Suppressor macrophage treated with lipopolysaccharide for 4 hours (primary cell): ENCODE measurements at places on chromosomes 7 and 10.

DNA sequence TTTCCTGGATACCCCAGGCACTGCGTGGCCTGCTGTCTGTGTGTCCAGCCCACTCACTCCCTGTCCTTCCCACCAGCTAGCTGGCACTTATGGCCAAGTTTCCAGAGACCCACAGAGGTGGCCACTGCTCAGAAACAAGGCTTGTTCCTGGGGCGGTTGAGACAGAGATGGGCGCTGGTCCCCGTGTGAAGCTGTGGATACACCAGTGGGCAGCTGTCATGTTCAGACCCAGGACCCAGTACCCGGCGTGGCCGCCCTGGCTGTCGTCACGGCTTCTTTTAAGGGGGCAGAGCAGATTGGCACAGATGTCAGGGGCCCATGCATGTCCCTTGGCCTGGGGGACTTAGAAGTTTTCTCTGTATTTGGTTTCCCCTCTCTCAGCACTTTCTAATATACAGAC lies 36.3 kb downstream of the FOXL3 start:
- no peak for DNase-seq

DNA sequence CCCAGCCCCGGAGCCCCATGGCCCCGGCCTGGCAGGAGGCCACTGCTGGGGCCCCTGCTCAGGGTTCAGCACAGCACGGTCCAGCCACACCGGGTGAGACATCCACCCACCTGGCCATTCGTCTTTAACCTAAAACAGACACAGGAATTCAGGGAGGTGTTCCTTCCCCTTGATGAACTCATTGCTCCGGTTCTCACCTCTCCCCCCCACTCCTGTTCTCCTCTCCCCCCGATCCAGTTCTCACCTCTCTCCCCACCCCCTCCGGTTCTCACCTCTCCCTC lies 129.8 kb downstream of the DIP2C start:
- DNase-seq, result no peak

GRCh38 chr10:106992055-106992454 lies 172.5 kb downstream of the SORCS1 start:
- peak; percentile 69 for DNase-seq

DNA sequence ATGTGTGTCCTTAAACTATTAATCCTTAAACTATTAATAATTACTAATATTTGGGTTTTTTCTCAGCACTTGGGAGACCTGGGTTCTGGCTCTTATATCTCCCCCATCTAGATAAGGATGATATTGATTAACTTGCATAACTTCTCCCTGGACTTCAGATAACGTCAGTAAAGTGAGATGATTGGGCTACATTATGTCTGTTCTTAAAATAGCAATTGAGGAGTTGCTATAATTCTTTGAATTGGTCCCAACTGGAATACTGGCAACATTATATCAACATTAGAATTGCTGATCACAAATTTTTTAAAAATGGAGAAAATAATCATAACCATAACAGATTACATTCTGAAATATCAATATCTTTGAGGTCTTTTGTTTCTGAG lies 1.9 kb downstream of the APBB1IP start:
- no peak for DNase-seq

GRCh38 chr10:73601486-73601921 lies 10.4 kb upstream of the USP54 start:
- no peak for DNase-seq

- DNase-seq, result no peak
Measured at GRCh38 chr10:110481919-110482318, 15.8 kb upstream of the DUSP5 start.

DNA sequence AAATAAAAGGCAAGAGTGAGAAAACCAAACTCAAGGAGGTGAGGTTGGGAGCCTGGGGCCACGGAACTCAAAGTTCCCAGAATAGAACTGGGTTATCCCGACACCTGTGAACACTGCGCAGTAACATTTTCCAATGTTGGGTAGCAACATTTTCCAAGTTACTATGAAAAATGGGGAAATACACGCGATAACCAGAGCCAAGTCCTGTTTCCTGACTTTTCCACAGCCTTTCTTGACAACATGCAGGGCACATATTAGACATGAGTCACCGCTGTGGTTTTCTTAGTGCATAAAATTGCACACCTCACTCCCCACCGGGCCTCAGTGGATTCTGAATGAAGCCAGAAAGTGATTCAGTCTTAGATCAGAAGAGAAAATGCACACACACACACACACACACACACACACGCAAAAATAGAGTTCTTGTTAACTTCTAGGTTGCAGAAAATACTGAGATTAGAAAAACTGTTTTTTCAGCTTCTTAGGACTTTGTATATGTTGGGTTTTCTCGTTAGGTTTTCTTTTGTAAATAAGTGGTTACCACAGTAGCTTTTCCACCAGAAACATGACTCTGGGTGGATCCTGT lies 70.0 kb downstream of the CAMK1D start:
- peak; percentile 23 for DNase-seq

- no peak for DNase-seq
Measured at GRCh38 chr10:84374455-84374854, 46.1 kb downstream of the CCSER2 start.

- DNase-seq, result peak; percentile 51
Measured at GRCh38 chr10:101222683-101223273, 6.5 kb downstream of the LBX1 start.

- no peak for DNase-seq
Measured at GRCh38 chr10:1120801-1121211, 64.6 kb downstream of the WDR37 start.

DNA sequence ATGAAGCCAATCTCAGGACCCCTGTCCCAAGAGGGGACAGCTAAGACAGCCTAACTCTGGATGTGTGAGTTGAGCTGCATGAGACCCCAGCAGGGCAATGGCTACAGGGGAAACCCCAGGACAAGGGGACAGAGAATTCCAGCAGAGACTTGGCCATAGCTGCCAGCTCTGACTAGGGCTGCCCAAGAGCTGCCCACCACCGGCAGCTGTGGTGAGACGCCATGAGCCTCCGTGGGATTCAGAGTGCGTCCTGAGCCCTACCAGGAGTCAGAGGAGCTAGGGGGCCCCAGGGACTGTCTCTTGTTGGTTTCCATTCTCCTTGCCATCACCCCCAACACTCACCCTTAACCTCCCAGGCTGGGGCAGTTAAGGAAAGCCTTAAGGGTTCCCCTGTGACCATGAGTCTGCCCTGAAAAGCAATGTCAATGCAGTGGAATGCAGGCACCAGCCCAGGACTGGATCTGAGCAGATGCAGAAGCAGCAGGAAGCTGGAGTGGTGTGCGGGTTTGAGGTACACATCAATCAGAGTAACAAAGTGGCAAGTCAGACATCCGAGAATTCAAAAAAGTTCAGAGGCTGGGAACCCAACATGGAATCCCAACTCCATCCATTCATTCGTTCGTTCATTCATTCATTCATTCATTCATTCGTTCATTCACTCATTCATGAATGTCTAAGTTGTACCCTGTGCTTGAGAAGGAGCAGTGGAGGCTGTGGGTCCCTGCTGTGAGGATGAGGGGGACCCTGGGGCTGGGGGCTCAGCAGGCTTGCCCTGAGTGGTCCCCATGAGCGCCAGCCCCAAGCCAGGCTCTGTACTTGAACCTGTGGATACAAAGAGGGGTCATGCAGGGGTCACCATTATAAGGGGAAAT lies 52.9 kb downstream of the C10orf120 start:
- no peak for DNase-seq

- no peak for DNase-seq
Measured at GRCh38 chr7:101163279-101164070, 1.9 kb downstream of the VGF start.

DNA sequence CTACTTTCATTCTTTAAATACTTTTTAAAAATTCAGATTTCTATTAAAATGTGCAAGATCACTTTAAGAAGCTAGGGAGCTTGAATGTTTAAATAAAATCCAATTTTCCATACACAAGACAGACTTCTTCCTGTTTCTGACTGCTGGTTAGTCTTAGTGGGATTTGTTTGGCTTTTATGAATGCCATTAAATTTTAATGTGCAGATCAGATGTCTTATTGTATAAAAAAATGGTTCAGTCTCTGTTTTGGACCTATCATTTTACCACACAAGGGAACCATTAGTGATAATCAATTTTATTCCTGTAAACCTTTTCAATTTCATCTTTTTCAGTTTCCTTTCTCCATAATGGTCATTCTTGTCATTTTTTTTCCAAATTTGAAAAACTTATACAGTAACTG lies 63.2 kb downstream of the VCL start:
- DNase-seq, result no peak

GRCh38 chr10:18240185-18240882 lies 100.1 kb downstream of the CACNB2 start:
- peak; percentile 62 for DNase-seq

GRCh38 chr10:114489521-114490310 lies 85.4 kb upstream of the AFAP1L2 start:
- no peak for DNase-seq

DNA sequence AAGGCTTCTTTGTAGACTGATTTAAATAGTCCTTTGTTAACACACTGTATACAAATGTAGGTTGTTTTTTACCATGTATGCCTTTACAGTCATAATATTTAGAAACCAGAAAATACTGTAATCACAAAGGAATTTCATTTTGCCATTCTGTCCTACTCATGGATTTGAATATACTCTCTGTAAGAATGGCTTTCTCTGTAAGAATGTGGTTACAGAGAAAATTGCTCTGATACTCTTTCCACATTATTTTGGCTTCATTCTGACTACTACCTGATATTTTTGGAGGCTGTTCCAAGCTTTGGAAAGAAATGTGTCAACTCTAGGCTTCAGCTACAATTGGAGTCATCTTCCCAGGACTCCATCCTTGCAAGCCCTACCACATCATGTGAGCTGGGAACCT lies 23.5 kb downstream of the CH25H start:
- DNase-seq, result no peak

- no peak for DNase-seq
Measured at GRCh38 chr10:30456266-30456665, 22.3 kb downstream of the MAP3K8 start.

DNA sequence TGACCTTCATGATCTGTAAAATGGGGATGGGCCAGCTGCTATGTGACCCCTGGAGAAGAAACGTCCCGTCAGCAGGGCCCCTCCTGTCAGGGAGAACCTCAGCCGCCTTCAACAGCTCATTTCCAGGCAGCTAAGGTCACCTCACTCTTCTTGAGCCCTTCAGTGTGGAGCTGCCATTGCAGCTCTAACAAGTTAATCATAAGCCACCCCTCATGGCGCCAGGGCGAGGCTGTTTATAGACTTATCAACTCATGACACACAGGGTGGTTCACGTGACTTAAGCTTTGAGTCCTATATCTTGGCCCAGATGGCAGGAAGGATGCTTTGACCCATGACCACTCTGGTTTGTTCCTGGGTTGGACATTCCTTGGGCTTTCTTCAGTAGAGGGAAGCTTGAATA lies 315.1 kb downstream of the TNS3 start:
- no peak for DNase-seq

- no peak for DNase-seq
Measured at GRCh38 chr10:45473126-45473525, 99.1 kb downstream of the ALOX5 start.

- DNase-seq, result no peak
Measured at GRCh38 chr10:46223626-46224413, 63.0 kb upstream of the ANTXRL start.

- no peak for DNase-seq
Measured at GRCh38 chr7:115005953-115006352, 84.1 kb downstream of the MDFIC start.

DNA sequence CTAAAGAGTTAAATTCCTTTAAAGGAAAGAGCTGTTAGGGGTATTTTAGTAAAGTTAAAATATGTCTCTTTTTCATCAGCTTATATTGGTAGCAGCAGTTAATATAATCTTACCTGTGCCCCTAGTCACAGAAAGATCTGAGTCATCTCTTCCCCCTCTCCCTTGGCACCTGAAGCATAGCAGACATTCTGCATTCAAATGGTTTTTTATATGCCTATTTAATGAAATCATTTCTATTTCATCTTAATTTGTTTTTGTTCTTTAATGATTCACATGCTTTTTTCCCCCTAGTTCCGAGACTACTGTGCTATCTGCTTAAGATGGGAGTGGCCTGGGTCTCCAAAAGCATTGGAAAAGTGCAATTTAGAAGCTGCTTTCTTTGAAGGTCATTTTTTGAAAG lies 33.3 kb downstream of the FHIP2A start:
- DNase-seq, result no peak

DNA sequence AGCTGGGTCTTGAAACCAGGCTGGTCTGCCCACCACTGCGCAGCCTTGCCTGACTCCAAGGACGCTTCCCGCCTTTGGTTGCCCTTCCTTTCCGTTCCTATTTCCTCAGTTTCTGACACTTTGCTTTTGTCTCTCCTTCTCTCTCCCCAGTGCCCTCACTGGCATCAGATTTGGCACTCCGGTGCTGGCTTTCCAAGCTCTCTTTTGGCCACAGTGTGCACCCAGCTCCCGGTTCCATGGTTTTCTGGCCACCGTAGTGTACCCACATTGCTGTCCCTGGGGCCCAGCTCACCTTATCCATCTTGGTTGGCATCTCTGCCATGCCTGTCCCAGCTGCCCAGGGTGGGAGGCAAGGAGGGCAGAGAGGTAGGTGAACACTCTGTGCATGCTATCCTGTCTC lies 142.2 kb downstream of the PLXNA4 start:
- DNase-seq, result no peak

GRCh38 chr7:112201411-112201810 lies 4.8 kb downstream of the DOCK4 start:
- DNase-seq, result no peak

- DNase-seq, result no peak
Measured at GRCh38 chr7:100612730-100613390, 520 bp downstream of the MOSPD3 start.

GRCh38 chr7:128240696-128241386 lies at the start of gene LEP:
Gene LEP, plus strand, starts transcription at chr7:128241278. Its CDS starts 10,741 bp downstream, at chr7:128252019.
- no peak for DNase-seq

GRCh38 chr7:7176406-7177043 lies 5.8 kb upstream of the C1GALT1 start:
- peak; percentile 82 for DNase-seq

DNA sequence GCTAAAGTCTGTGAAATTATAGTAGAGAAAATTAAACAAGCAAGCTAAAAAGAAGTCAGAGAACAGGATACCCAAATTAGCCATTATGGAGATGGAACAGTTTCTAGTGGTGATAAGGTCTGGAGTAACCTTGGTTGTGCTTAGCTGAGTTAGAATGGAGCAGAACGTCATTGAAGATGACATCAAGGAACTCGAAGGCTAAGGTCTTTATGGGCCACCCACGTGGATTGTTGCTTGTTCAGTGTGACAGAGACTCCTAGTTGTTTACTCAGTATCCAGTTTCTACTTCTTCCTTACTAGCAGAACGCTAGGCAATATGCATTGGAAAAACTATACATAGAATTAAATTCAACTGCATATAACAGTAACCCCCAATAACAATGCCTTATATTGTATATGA lies 39.7 kb downstream of the AHCYL2 start:
- DNase-seq, result no peak
